ENCODE measurements at places on chromosomes 3 and 15. TPM values are rescaled to one million over a fixed set of nuclear protein-coding genes. Genes with fewer than 3 reads are reported as not detected.
A peak's percentile ranks its signal among the peaks of the same experiment; 100 is the strongest.

Gene MAN2C1
- total RNA-seq, result 97.6 TPM

Gene PRSS50
- 0.45 TPM for total RNA-seq

Gene SCN11A
- 0.64 TPM for total RNA-seq

Gene CHRM5
- 0.27 TPM for total RNA-seq

Gene MKRN2
- total RNA-seq, result 28.9 TPM

Gene SFMBT1
- 26.3 TPM for total RNA-seq

Gene GOLGA6A
- 0.36 TPM for total RNA-seq

Gene GP5
- 0.09 TPM for total RNA-seq

Gene SLC9C1
- 0.45 TPM for total RNA-seq

Gene FRMD5
- total RNA-seq, result 27.9 TPM

Gene IRAK2
- 1.5 TPM for total RNA-seq

Gene PPM1L
- 55.2 TPM for total RNA-seq

Gene C3orf85
- total RNA-seq, result not detected

Gene TUSC2
- 11.4 TPM for total RNA-seq

- DNase-seq, result no peak
Observed at GRCh38 chr3:162721736-162722135, 1225.1 kb downstream of the OTOL1 start.

DNA sequence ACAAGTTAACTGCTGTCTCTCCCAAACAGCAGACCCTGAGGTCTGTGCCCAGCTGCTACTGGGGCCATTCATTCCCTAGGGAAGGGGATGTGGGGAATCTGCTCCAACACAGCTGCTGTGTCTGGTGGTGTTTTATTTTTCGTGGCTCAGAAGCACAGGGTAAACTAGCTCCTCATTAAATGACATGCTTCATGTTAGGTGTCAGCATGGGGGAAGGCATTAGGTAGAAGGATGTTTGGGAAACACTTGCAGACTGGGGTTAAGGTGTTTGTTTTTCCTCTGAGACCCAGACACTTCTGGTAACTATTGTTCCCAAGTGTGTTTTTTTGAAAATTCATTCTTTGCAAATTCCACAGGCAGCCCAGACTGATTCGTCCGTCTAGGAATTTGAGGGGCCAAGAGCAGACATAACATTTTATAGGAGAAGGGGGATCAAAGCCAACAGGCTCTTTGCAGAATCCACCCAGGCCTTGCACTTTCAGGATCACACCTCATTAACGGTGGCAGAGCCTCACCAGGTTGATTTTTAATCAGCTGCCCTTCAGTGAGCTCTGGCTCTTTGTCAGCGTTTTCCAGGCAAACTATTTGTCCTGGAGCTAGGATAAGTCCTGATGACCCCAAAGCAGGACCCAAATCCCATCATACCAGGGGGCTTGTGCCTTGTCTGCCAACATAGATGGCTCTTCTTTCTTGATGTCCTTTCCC lies 65.4 kb upstream of the ITGA11 start:
- DNase-seq, result no peak

DNA sequence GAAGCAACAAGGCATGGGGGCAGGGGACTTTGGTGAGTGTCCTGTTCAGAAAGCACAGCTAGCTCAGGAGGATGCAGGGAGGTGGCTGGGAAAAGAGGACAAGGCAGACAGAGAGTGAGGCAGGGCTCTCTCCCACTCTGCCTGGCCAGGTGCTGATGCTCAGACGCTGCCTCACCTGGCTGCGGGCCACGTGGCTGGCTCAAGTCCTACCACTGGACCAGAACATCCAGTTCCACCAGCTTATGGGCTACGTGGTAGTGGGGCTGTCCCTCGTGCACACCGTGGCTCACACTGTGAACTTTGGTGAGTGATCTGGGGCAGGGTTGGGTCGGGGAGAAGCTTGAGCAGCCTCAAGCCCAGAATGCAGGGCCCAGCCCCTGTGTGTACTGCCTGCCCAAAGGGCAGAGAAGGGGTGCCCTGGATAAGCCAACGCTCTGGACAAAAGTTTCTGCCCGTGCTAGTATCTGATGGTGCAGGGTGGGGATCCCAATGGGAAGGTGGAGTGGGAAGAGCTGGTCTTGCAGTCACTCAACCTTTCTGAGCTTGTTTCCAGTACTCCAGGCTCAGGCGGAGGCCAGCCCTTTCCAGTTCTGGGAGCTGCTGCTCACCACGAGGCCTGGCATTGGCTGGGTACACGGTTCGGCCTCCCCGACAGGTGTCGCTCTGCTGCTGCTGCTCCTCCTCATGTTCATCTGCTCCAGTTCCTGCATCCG lies 20.9 kb downstream of the NOX5 start:
- DNase-seq, result no peak

GRCh38 chr15:50057905-50058639 lies 61.0 kb downstream of the ATP8B4 start:
- no peak for DNase-seq

DNA sequence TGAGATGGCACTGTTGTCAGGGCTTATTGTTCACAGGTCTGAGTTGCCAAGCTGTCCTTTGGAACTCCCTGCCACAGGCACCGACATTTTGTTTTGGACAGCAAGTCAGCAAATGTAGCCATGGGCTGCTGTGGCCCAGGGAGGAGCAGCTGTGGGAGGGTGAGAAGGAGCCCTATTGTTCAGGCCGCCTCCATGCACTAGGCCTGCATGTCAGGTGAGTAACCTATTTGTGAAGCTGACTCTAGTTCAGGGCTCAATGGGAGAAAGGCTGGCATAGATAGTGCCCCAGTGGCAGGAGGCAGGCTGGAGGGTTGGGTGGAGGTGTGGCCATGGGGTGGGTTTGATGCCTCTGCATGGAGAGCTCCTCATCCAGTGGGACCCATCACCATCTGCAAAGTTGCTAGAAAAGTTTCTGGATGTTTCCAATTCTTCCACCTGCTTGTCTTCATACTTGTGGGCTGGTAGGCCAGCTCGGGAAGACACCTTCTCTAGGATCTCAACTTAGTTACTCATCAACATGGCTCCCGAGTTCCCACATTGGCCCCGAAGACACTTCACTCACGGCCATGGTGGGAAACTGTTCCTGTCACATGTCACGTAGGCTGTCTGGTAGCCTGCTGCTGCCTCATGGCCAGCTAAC lies 19.5 kb downstream of the AMOTL2 start:
- DNase-seq, result no peak

DNA sequence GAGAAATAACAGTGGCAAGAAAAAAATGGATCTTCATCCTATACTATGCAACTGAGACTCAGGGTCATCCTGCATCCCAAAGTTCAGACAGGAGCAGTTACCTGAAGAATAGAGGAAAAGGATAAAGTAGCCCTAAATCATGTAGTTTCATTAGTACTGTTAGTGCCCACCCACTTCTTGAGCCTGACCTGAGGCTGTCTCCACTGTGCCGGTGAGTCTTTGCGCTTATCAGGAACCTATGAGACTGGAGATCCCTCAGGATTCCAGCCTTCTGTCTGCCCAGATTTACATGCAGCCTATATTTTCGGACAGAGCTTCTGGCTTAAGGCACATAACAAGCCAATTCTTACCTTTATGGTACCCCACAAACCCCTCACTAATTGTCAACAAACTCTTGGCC lies 791.6 kb downstream of the ROBO1 start:
- no peak for DNase-seq

DNA sequence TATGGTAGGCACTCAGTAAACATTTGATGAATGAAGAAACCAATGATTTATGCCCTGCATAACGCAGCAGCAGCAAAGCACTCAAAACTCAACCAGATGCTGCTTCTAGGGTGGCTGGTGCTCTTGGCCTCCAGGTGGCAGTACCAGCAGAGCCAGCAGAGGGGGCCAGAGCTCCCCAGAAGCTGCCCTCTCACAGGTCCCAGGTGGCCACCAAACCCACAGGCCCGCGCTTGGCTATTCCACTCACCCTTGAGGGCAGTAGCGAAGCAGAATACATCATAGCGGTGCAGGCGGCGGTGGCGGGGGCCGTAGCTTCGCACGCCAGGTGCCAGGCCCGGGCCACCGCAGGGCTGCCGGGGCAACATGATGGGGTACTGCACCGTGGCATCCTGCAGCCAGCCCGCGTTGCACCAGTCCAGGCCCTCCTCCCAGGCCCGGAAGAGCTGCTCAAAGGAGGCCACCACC lies 16.6 kb downstream of the HAPLN3 start:
- no peak for DNase-seq

- DNase-seq, result peak; percentile 86
Observed at GRCh38 chr3:127694467-127695215, 21.9 kb downstream of the ABTB1 start.

- DNase-seq, result no peak
Observed at GRCh38 chr3:32584660-32585059, 14.0 kb upstream of the DYNC1LI1 start.

- DNase-seq, result no peak
Observed at GRCh38 chr15:94700211-94700610, 468.9 kb downstream of the MCTP2 start.

GRCh38 chr15:31324806-31325594 lies 1.6 kb upstream of the KLF13 start:
- no peak for DNase-seq

- no peak for DNase-seq
Observed at GRCh38 chr15:99729920-99730319, 3.3 kb downstream of the LYSMD4 start.

DNA sequence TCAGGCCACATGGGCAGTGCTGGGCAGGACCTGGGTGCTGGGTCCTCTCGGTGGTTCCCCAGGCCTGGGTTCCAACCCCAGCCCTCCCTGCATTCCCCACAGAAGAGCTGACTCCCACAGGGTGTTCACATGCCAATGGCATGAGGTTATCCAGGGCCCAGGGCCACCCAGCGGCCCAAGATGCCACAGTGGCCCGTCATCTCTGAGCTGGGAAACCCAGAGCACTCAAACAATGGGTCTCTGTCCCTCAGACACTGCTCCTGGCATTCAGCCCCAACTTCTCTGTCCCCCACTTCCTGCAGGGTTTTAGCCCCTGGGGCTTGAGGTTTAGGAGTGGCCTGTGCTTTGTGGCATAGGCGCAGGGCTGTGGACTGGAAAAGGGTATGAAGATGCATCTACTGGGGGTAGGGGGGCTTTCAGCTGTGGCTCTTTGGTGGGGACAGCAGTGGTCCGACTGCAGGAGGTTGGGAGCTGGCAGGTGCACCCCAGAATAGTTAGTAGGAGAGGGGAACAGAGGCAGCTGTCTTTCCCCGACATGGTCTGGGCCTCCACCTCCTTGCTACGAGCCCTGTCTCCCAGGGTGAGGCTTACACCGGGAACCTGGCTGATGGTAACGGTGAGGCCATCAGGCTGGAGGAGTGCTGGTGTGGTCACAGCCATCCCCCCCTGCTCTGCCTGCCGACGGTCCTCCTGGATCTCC lies 1.7 kb downstream of the CCDC9B start:
- DNase-seq, result no peak

- no peak for DNase-seq
Observed at GRCh38 chr3:170162052-170162451, 19.5 kb downstream of the PHC3 start.

GRCh38 chr15:101453123-101454120 lies 36.1 kb downstream of the PCSK6 start:
- DNase-seq, result no peak

- DNase-seq, result no peak
Observed at GRCh38 chr3:27556887-27557286, 72.7 kb upstream of the SLC4A7 start.

GRCh38 chr15:39990706-39991105 lies 48.3 kb downstream of the SRP14 start:
- DNase-seq, result no peak

DNA sequence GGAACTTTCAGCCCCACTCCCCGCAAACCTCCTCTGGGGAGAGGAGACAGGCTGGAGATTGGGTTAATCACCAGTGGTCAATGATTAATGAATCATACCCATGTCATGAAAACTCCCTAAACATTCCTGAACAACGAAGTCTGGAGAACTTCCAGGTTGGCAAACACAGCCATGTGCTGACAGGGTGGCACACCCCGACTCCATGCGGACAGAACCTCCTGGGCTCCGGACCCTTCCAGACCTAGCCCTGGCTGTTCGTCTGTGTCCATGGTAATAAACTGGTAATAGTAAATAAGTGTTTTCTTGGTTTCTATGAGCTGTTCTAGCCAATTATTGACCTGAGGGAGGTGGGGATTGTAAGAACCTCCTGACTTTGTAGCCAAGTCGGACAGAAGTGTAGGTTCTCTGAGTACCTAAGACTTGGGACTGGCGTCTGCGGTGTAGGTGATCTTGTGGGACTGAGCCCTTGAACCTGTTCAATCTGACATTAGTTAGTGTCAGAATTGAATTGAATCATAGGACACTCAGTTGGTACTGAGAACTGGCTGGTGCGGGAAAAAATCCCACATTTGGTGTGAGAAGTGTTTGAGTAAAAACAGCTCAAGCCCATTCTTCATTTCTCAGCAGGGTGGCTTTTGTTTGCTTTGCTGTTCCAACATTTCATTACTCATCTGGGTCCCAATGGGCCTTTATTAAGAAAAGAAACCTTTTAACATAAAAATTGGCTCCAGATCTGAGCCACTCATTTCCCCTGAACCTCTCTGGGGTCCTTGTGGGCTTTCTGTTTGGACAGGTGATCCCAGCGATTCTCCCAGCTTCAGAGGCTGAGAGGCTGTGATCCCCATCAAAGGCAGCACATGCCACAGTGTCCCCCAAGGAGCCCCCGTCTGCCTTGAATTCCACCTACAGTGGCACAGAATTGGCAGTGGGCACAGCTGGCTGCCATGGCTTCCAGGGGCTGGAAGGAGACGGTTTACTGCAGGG lies 151.0 kb downstream of the TJP1 start:
- no peak for DNase-seq

GRCh38 chr15:20642054-20642767 lies 100.6 kb upstream of the GOLGA6L6 start:
- no peak for DNase-seq

DNA sequence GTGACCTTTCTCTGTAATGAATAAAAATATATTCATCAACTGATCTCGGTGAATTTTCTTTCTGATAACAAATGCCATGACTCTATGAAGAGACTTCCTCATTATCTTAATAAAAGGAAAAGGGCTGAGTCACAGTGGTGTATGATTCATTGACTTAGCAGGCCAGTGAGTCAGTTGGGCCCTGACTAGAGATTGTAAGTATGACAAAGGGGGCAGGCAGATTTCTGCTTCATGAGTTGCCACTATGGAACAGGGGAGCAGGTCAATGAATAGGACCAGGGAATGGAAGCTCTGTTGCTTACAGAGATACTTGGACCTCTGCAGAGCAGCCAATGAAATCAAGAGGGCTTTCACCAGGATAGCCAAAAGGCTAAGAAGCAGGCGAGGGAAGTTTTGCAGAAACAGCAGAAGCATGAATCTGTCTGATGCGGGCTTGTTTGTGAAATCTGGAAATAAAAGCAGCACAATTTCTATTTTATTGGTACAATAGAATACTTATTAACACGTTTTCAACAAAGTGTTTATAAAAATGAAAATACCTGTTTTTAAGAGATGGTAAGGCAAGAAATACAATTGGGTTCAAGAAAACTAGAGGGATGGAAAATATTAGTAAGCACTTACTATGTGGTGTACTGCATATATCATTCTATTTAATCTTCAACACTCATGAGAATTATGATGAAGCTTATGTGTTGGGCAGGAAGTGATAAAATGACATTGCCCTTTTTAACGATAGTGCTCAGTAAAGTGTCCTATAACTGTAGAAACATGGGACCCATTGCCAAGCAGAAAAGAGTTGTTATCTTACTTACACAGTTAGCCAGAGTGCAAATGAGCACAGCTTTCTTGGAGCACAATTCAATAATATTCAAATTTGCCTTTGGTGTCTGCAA lies 169.8 kb upstream of the MYRIP start:
- DNase-seq, result no peak

GRCh38 chr3:150771600-150771999 lies 8.6 kb upstream of the SIAH2 start:
- no peak for DNase-seq

GRCh38 chr3:64021922-64022321 lies 1.4 kb downstream of the PSMD6 start:
- DNase-seq, result no peak

GRCh38 chr3:149274220-149274619 lies 52.6 kb upstream of the CP start:
- DNase-seq, result no peak

- DNase-seq, result no peak
Observed at GRCh38 chr3:195906865-195907683, 1.3 kb downstream of the TNK2 start.
